ENCODE measurements at places on chromosomes 1 and 21. TPM values are rescaled to one million over a fixed set of nuclear protein-coding genes. Genes with fewer than 3 reads are reported as not detected.

Gene NR1I3
- not detected for total RNA-seq

Gene ANGPTL3
- total RNA-seq = not detected

GRCh38 chr1:201096041-201096461, 16.2 kb downstream of the CACNA1S start:
- H3K4me3 ChIP-seq = no peak overlapping the region
- no peak for DNase-seq
- H3K27ac ChIP-seq = no peak overlapping the region
- H3K27me3 ChIP-seq = no peaks in the 10 kb centered on the region
- H3K36me3 ChIP-seq = no peaks in the 10 kb centered on the region
- no peaks in the 10 kb centered on the region for H3K4me1 ChIP-seq

DNA sequence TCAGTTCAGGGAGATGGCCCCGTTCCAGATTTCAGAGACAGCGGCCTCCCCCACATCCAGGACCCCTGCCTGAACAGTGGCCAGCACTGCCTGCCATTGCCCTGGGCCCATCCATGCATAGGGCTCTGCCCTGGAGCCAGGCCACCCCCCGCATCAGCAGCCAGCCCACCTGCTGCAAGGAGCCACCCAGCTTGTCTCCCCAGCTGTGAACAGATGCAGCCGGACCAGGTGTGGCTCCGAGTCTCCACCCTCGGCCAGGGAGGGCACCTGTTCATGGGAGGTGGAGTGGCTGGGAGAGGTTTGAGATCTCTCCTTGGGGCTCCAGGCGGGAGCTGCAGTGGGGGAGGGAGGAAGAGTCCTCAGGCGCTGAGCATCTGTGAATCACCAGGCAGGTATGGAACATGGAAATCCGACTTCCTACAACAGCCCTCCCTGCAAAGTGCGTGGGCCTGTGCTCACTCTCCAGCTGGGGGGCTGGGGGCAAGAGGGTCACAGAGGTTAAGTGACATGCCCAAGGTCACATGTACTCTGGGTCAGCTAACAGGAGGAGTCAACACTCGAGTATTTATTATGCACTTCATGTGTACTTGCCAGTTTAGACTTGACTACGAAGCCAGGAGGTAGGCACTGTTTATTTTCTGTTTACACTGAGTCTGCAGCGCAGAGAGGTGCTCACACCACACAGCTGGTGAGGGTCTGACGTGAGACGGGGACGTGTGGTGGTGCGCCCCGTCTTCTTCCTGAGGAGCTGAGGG, 4.8 kb upstream of the HES5 start:
- H3K27me3 ChIP-seq = peaks cover 22% of the 10 kb centered on the region
- no peak overlapping the region for H3K27ac ChIP-seq
- no peak for DNase-seq
- no peaks in the 10 kb centered on the region for H3K36me3 ChIP-seq

DNA sequence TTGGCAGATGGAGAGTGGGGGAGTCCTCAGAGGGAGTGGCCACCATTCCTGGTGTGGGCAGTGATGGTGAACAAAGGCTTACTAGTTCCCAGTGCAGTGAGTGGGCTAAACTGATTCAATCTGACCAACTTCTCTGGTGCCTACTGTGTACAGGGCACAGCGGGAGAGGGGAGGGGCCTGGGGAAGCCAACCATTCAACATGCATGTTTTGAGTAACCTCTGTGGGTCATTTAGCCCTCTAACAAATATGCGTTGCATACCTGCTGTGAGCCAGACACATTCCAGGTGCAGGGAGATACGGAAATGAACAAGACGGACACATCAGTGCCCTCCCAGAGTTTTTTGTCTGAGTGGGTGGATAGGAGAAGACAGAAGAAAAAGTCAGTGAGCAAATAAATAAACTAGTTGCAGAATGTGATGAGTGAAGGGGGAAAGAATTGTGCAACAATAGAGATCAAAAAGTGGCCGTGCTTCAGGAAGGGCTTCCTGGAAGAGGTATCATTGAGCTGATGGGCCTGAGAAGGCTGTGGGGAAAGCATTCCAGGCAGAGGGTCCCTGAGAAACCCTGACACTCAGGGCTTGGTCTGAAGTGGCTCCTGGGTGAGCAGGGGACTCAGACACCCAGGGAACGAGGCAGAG, 78.8 kb downstream of the EPHB2 start:
- DNase-seq = no peak
- H3K27me3 ChIP-seq = peaks cover 5% of the 10 kb centered on the region
- no peaks in the 10 kb centered on the region for H3K36me3 ChIP-seq
- H3K4me1 ChIP-seq = no peaks in the 10 kb centered on the region

DNA sequence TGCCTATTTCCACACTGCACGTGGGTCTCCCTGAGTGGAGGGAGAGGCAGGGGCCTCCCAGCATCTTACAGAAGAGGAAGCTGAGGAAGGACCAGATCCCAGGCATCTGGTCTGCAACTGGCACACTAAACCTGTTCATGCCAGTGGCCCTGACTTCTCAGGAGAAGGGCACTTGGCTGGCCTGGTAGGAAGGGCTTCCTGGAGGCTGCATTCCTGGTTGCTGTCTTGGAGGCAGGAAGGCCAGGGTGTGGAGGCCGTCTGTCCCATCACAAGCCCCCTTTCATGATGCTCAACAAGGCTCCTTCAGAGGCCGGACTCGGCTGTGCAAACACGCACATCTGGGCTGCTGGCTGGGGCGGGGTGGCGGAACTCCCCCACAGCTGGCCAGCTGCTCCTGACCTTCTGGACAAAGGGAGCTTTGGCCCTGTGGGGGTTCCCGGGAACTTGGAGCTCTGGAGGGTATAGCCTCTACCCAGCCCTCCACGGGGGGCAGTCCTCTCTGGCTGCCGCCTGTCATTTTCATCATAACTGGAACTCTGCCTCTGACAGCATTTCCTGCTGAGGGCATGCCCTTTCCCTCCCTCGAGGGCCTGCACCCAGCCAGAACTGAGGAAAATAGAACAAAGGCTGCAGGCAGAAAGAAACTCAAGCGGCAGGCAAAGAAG, 39.2 kb upstream of the POU3F1 start:
- peaks cover 4% of the 10 kb centered on the region for H3K27me3 ChIP-seq
- no peak for DNase-seq
- no peak overlapping the region for H3K4me3 ChIP-seq
- H3K36me3 ChIP-seq = no peaks in the 10 kb centered on the region

DNA sequence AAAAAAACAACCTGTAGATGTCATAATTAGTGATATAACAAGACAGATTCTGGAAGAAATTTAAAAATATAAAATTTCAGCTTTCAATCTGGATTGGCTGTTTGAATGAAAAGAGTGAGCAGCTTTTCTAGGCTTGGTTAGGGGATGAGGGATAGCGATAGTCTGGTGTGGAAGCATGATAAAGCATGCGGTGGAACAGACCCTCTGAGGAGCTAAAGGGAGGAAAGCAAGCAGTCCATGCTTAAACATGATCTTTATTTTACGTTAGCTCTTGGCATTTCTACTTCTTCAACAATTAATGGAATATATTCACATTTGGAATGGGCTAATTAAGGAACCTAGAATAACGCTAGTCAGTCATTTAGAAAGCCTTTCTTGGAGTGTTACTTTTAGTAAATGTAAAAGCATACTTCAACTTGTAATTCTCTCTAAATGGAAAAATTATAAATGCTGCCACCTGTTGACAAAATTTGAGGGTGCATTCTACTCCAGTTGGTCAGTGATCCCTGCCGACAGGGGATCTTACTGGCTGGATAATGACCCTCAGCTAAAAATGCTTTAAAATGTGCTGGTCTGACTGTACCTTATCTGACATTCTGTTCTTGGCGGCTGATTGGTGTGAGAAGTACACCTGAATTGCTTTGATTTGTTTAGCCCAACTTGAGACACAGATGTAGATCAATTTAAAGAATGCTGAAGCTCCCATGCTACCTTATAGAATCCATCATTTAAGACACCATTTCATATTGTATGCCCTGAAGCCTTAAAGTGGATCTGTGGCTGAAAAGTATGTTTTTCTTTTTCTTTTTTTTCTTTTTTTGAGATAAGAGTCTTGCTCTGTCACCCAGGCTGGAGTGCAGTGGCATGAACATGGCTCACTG, 61.2 kb downstream of the AK4 start:
- no peaks in the 10 kb centered on the region for H3K36me3 ChIP-seq
- no peak overlapping the region for H3K4me3 ChIP-seq
- peak; percentile 28 for DNase-seq
- H3K27ac ChIP-seq = no peak overlapping the region

Data from CD4-positive, alpha-beta T cell (primary cell).